ENCODE measurements at places on chromosomes 13 and 19. TPM values are rescaled to one million over a fixed set of nuclear protein-coding genes. Genes with fewer than 3 reads are reported as not detected.

GIPC3 gene
- not detected for total RNA-seq

SLITRK1 gene
- total RNA-seq = 0.05 TPM

FPR2 gene
- total RNA-seq = not detected

FAM124A gene
- 0.20 TPM for total RNA-seq

ERICH4 gene
- not detected for total RNA-seq

LGALS14 gene
- total RNA-seq = not detected

ZNF571 gene
- total RNA-seq = 13.6 TPM

KLK10 gene
- 1.5 TPM for total RNA-seq

Measured in MG63 (cell line).